ENCODE measurements at places on chromosomes 7 and 10.
A peak's percentile ranks its signal among the peaks of the same experiment; 100 is the strongest.

- no peak for DNase-seq
Observed at GRCh38 chr10:67171970-67172369, 246.1 kb downstream of the LRRTM3 start.

DNA sequence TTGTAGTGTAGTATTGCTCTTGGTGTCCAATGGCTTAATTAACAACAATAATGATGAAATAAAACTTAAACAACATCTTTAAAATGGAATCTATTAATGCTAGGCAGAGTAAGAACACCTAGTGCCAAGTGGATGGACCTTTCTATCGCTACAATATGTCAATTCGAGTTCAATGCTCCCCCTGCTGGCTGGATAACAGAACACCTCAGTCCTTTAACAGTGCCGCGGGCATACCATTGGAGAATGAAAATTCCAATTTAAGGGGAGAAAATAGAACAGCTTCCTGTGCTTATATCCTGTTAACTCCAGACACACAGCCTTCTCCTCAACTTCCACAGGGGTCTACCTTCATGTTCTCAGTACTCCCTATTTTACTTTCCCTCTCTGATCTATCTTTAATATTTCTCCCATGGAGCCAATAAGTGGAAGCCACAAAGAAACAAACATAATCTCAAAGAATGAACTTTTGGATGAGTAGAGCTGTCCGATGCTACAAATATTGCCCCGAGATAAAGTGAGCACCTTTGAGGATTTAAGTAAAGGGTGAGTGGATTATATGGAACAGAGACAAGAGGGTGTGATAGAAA, 41.4 kb downstream of the COL1A2 start:
- peak; percentile 82 for DNase-seq

DNA sequence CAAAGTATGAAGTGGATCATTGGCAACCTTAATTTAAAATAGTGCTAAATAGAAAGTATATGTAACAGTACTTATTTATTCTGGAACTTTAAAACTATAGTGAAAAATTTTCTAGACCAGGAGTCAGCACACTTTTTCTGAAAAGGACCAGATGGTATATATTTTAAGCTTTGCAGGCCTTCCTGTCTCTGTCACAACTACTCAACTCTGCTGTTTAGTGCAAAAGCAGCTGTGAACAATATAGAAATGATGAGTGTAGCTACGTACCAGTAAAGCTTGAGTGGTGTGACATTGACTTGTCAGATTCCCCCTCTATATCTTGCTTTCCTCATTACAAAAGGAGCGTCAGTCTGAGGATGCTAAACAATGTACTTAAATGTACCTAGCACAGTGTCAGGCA, 88.1 kb upstream of the IGFBP3 start:
- DNase-seq: peak; percentile 31

DNA sequence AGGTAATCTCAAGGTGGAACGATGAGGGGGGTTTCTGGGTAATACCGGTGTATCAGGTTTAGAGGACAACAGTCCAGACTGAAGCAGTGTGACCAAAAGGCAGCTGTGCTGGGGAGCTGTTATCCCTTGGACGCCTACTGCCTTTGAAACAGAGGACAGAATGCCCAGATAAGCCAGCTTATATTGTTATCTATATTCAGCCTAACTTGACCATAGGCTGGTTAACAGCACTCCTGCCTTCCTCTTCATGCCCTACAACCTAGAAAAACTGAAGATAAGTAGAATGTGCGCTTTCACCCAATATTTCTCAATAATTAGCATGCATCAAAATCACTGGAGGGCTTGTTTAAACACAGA, 44.9 kb downstream of the IL6 start:
- DNase-seq: no peak

- DNase-seq: no peak
Observed at GRCh38 chr10:87794285-87794684, 23.7 kb downstream of the ATAD1 start.

DNA sequence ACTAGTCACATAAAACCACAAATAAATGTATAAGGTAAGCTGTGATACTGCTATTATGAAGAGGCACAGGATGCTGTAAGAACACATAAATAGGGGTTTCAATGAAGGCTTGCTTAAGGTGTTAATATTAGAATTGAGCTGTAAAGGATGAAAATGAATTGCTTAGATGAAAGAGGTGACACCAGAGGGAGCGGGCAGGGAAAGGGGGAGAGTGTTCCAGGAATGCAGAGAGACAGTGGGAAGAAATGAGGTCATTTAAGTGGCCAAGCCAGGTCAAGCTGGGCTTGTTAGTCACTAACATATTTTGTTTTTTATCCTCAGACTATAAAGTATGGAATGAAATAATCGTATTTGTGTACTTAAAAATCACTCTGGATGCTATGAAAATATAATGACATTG, 193.5 kb downstream of the NRG3 start:
- DNase-seq: no peak

GRCh38 chr10:7269988-7270387, 140.8 kb downstream of the SFMBT2 start:
- DNase-seq: no peak

GRCh38 chr10:87036623-87037022, 16.5 kb downstream of the FAM25A start:
- DNase-seq: no peak

DNA sequence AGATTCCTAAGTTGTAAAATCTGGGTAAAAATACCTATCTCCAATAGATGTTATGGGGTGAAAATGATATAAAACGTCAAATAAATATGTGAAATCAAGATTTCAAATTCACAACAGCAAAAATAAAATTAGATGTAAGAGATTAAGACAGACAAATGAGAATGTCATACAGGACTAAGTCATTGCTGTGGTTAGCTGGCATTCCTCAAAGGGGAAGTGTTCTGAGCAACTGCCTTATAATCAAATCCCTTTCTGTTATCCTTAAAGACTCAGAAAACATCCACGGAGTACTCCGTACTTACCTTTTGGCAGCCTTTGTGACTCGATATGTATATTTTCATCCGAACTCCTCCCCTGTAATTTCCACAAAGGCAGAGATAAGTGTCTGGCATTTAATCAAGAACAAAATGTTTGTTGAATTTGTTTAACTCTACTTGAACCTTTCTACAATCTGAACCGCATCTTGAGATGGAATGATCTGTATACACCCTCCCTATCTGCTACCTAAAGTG, 559.6 kb downstream of the GATA3 start:
- no peak for DNase-seq

GRCh38 chr7:17021205-17021604, 139.4 kb upstream of the AGR3 start:
- DNase-seq: no peak

DNA sequence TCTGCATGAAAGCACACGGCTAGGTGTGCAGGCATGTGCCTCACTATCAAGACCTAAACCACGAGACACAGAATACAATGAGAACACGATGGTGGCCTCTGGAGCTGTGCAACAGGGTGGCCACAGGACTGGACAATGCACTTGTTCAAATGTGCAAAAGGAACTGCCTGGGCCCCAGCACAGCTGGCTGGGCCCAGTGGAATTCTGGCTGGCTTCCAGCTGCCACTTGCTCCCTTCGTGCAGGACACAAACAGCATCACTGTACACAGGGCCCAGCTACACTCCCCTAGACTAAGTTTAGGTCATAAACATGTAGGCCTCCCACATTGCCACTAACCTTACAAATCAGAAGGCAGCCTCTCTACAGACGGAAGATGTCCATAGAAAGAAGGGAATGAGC, 23.4 kb downstream of the DOCK4 start:
- DNase-seq: no peak

Data from skin of body (tissue), 3 donors.